Stimulated activated CD8-positive, alpha-beta memory T cell treated with anti-CD3 and anti-CD28 coated beads, Interleukin-15, amount 100 ng/mL, for 4 hours (primary cell): ENCODE measurements at places on chromosomes 5 and 9.

- no peak for DNase-seq
These were observed 154.2 kb upstream of the TNPO1 start for GRCh38 chr5:72662305-72662704.

- no peak for DNase-seq
These were observed 19.2 kb downstream of the BHMT start for GRCh38 chr5:79130781-79131180.

DNA sequence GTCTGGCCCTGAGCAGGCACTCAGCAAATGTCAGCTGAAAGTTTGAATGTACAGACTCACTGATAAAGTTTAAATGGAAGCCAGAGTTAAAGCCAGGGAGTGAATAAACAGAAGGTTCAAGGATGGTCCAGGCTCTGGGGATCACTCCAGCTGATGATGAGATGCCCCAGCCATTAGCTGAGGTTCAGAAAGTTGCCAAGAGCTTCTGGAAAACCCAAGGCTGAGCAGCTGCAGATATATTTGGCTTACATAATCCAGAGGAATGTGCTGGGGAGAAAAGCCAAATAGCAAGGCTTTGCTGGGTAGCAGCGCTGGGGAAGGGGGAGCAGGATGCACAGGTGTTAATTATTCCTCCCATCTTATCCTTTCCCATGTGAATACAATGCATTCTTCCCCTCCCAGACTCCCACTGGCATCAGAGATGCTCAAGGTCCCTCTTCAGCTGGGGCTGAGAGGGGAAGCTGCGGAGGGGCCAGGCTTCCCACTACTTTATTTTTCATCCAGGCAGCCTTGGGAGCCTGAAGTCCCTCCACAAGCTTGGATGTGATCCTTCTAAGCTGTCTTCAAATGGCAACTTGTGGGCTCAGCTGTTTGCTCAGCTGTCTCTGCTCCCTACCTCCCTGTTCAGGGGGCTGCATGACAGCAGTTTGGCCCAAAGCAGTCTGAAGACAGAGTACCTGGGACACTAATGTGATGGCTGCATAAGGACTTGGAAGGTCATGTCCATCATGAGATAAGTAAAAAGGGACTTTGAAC lies 341.2 kb downstream of the TRIM32 start:
- DNase-seq, result no peak

- DNase-seq, result no peak
These were observed 513.4 kb upstream of the MEF2C start for GRCh38 chr5:89396278-89396954.

DNA sequence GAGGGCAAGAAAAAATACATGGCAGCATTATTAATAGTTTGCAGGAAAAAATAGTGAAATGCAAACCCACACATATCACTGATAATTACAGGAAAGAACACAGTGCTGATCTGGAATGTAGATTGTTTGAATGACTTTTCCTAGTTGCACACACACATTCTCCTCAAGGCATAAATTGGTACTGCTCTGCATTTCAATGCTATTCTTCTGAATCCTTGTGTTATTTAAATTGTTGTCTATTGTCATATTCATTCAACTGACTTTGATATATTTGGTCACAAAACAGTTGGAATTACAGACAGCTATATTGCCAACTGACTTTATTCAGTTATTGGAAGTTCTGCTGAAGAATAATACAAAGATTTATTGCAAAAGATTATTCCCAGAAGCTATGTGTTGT lies 139.5 kb downstream of the CDH10 start:
- no peak for DNase-seq

- no peak for DNase-seq
These were observed 523.5 kb upstream of the KLF4 start for GRCh38 chr9:108012886-108013665.

DNA sequence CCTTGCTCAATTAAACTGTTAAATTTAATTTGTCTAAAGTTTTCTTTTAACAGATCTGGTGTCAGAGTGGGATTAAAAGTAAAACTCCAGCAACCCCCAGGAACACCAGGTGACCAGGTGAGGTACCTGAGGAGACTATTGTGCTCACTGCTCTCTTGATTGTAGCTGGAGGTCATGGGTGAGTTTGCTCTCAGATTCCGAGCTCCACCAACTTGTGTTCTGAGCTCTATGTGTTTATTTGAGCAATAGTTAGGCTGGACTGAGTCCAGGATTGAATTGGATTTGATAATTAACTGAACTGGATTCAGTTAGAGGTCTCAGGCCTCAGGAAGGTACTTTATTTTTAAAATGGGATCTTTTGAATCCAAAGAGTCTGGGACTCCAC lies 17.9 kb upstream of the SCGB3A2 start:
- DNase-seq, result no peak

- DNase-seq, result no peak
These were observed 106.8 kb downstream of the WNK2 start for GRCh38 chr9:93290495-93291434.

DNA sequence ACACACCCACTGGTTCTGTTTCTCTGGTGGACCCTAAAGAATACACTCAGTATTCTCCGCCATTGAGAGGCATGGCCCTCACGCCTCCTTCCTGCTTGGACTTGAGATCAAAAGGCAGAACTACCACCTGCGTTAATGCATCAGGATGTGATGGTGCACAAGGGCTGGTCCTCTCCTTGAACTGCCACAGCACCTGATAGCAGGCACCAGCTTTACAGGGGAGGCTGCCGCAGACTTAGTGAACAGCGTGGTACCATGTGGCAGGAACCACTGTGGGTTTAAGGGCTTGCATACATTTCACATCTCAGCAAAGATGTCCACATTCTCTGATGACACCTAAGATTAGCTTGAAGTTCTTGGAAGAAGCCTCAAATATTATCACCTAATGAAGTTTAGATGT lies 208.7 kb downstream of the GADD45G start:
- no peak for DNase-seq

GRCh38 chr5:151219789-151220188 lies 4.1 kb downstream of the CCDC69 start:
- DNase-seq, result no peak

- DNase-seq, result no peak
These were observed 26.8 kb upstream of the MVB12B start for GRCh38 chr9:126299706-126300276.

GRCh38 chr5:125115195-125115525 lies 368.7 kb upstream of the ZNF608 start:
- DNase-seq, result no peak

- DNase-seq, result no peak
These were observed 8.9 kb upstream of the FBXO38 start for GRCh38 chr5:148374690-148375360.

DNA sequence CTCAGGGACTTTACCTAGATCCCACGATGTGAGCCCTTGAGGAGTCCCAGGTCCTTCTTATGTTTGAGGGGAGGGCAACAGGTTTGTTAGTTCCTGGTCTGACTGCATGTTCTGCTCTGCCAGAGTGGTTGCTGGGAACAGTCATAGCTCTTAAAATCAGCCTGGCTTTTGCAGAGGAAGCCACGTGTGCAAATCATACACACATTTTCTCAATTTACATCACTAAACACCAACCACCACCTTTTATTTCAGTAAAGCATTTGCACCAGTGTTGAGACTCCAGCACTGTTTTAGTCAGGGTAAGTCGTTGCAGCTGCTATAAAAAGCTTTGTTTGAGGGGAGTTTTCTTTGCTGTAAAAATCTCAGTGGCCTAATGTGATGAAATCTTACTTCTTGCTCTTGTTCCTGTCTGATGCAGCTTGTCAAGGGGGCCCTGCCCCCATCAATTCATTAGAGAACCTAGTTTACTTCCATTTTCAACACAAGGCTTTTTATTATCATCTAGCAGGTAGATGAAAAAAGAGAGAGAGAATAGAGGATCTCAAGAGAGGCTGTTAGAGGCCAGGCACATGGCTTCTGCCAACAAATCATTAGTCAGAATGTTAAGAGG lies 70.3 kb upstream of the VCAN start:
- DNase-seq, result no peak

GRCh38 chr9:113858282-113858681 lies 17.8 kb upstream of the ZNF618 start:
- no peak for DNase-seq

GRCh38 chr9:72089451-72090130 lies 29.2 kb upstream of the C9orf57 start:
- no peak for DNase-seq

DNA sequence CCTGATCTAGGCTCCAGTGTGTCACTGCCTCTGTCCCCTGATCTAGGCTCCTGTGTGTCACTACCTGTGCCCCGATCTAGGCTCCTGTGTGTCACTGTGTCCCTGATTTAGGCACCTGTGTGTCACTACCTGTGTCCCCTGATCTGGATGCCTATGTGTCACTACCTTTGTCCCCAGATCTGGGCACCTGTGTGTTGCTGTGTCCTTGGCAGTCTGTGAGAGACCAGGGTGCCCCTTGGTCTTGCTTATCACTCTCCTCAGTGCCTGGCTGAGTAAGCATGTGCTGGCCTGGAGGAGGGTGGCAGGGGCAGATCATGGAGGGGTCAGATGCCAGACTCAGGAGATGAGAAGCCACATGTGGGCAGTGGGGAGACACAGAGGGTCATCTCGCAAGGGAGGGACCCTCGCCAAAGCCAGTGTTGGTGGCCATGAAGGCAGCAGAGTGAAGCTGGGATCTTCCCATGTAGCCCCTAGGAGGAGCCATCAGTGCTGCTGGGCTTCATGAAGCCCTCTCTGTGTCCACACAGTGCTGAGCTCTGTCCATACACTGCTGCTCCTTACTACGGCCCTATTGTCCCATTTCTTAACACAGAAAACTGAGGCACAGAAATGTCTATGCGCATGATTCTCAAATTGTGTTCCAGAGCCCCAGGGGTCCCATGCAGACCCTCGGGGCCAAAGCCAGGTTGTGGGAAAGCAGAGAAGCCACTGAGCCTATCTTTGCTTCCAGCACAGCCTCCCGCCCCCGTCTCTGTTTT lies 15.5 kb downstream of the OLFML2A start:
- DNase-seq, result no peak

DNA sequence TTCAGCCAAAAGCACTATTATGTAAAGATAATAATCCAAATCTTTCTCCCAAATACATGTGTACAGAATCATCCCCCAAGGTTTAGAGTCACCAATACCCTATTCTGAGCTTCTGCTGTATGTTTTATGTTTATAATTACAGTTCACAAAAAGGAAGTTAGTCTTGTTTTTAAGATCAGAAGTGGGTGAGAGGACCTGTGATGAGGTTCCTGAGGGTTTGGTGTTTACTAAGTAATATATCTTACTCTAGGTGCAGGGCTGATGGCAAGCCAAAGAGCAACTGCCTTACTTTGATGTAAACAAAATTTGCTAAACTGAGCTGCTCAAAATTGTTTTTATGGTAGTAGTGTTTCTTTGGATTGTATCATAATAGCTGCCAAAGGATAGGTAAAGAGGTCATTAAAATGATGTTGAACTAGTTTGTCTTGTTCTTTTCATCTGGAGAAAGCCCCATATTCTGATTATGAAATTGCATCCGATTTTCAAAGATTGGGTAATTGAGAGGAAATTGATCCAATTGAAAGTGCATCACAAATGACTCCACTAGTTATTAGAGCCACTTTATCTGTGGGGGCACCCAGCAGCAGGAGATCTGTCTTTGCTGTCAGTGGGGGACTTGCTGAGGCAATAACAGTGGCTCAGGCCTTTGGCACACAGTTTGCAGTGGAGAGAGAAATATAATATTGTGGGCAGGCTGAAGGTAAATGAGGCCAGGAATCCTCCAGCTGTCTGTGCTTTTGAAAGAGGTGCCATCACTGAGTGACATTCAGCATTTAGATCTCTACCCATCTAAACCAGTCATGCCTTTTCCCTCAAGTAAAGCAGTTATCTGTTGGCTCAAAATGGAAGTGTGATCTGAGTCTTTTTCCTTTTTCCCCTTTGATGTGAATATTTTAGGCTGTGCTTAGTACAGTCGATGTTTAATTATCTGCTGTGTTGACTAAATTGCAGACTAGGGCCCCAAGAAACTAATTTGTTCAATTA lies 14.1 kb downstream of the TRIM32 start:
- DNase-seq, result no peak

GRCh38 chr9:118640836-118641560 lies 728.2 kb downstream of the BRINP1 start:
- no peak for DNase-seq

DNA sequence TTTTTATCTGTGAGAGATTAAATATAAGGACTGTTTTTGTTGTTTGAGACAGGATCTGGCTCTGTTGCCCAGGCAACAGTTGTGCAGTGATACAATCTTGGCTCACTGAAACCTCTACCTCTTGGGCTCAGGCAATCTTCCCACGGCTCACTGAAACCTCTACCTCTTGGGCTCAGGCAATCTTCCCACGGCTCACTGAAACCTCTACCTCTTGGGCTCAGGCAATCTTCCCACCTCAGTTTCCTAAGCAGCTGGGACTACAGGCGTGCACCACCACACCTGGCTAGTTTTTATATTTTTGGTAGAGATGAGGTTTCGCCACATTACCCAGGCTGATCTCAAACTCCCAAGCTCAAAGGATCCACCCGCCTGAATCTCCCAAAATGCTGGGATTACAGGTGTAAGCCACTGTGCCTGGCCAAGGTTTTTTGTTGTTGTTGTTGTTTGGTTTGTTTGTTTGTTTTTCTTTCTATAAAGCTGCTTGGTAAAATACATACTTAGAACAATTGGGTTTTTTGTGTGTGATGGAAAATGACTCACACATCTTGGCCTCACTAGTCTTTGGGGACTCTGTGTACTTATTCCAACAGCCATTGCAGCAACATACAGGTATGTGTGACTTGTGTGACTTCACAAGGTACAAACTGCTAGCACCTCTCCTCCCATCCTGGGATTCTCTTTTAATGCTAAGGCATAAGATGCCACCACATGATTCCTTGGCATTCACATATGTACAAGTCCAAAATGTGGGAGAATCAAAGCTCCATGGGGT lies 36.5 kb upstream of the RASA1 start:
- no peak for DNase-seq

DNA sequence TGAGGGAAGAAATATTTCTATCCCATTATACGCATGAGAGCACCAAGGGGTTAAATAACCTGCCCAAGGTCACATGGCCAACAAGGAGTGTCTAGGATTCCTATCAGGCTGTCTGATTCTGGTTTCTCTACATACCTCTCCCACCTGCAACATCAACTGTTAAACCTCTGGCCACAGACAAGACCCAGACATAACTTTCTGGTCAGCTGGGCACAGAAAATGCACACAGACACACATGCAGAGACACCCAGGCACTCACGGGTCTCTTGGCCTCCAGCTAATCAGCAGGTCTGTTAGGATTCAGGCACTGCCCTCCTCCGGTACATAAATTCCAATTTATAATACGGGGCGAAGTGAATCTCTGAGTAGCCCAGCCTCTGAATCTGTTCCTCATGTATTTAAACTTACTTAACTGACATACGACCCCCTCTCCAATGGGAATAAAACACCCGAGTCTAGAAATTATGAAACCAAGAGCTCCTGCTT lies 1.5 kb downstream of the SEPTIN8 start:
- no peak for DNase-seq
